Fibroblast of skin of abdomen (primary cell): ENCODE measurements at places on chromosomes 16 and 17.
A peak's percentile ranks its signal among the peaks of the same experiment; 100 is the strongest.

GRCh38 chr16:53224951-53225533, 170.3 kb downstream of the CHD9 start:
- DNase-seq = no peak

DNA sequence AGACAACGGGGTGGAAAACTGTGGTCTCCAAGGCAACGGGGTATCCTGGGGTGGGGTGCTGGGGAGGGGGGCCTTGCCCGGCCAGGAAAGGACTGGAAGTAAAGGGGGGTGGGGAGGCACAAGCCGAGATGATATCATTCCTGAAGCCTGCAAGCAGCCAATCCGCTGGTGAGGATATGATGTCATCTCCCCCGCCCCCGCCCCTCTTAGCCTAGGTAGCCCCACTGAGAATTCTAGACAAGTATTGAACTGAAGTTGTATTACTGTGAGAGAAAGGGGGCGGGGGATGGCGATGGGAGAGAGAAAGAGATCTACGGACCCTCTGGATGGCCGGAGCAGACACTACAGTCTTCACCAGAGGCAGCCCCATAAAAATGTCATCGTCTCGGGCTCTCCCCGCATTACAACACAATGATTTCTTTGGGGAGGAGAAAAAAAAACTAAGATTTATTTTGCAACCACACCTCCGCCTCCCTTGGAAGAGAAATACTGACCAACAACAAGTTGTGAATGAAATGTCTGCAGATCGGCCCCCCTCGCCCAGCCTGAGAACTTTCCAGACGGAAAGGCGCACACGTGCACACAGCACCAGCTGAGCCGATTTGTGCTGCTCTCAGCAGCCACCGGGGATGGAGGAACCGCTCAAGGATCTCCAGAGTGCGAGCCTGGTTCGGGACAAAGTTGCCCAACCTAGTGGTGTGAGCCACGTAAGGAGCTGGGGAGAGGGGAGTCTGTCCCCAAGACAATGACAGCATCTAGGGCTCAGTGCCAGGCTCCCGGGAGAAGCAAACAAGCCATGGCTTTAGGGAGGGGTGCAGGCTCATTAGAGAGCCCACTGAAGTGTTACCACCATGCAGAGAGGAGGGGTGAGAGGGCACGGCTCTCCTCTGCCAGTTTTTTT, 222.1 kb downstream of the SOX9 start:
- DNase-seq = peak; percentile 29

DNA sequence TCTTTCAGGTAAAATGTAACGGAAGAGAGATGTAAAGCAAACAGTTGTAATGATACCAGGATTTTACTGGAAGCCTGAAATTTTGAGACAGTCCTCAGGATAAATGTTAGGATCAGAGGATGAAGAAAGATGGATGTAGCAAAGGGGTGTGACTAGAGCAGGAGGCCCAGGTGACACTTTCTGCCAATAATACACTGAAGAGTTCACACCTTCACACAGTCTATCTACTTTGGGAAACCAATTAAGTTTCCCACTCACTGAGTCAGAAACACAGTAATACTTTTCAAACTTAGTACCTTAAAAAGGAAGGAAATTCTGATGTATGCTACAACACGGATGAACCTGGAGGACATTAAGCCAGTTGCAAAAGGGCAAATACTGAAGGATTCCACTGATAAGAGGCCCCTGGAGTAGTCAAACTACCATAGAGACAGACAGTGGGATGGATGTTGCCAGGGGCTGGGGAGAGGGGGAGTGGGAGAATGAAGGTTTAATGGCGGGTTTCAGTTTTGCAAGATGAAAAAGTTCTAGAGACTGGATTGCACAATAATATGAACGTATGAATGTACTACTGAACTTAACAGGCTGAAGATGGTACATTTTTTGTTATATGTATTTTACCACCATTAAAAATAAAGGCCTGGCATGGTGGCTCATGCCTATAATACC, 62.3 kb downstream of the CYTH1 start:
- DNase-seq = no peak

DNA sequence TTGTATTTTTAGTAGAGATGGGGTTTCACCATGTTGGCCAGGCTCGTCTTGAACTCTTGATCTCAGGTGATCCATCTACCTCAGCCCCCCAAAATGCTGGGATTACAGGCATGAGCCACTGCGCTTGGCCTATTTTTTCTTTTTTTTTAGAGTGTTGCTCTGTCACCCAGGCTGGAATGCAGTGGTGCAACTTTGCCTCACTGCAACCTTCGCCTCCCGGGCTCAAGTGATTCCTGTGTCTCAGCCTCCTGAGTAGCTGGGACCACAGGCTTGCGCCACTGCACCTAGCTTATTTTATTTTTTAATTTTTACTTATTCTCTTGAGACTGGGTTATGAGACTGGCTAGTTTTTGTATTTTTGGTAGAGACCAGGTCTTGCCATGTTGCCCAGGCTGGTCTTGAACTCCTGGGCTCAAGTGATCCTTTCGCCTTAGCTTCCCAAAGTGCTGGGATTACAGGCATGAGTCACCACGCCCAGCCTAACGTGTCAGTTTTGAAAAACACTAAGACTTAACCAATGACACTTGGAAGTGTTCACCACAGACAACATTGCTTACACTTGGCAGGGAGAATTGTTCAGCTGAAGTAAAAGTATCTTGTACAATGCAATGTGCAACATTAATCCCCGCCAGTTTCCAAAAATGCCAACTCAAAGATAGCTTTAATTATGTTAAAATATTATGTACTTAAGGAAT, 26.9 kb downstream of the ATAD5 start:
- DNase-seq = peak; percentile 1

- no peak for DNase-seq
Observed at GRCh38 chr17:73030995-73031394, 61.5 kb downstream of the SLC39A11 start.

DNA sequence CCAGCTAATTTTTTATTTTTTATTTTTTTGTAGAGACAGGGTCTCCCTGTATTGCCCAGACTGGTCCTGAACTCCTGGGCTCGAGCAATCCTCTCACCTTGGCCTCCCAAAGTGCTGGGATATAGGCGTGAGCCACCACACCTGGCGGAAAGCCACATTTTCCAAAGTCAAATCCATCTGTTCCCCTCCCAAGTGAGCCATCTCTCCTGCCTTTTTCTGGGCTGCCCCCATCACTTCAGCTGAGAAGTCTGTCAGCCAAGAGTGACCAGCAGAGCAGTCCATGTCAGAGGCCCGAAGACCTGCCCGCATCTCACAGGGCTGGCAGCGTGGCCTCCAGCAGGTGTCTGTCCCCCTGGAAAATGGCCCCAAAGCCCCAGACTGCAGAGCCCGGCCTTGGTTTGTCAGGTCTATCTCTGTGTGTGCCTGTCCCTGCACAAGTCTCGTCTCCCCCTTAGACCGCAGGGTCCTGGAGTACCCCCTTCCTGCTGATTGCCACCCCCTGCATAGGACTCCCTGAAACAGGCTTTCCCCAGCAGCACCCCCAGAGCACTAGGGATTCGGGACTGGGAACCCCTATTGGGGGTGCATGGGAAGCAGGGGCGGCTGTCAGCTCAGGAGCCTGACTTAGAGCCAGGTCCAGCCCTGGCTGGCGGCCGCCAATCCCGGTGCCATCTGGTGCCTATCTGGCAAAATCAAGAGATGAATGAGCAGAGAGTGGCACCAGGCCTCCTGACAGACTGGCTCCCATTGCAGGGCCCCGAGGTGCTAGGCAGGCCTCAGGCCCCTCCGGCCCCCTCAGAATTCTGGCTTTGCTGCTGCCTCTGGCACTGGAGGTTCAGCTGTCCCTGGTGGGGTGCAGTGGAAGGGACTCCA, 7.8 kb downstream of the TTYH2 start:
- DNase-seq = no peak

DNA sequence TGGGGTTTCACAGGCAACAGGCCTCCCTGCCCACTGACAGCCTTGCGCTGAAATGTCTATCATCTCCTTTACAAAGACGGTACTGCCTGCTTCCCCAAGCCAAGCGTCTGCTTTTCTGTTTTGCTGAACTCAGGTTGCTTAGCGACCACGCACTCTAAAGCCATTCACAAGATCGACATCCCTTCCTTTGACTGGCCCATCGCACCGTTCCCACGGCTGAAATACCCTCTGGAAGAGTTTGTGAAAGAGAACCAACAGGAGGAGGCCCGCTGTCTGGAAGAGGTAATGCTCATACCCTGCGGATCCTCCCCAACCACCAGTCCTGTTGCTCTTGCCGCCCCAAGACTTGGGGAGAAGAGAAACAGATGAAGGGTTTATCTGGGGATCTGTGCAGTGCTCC, 28.7 kb downstream of the TMEM186 start:
- DNase-seq = no peak

DNA sequence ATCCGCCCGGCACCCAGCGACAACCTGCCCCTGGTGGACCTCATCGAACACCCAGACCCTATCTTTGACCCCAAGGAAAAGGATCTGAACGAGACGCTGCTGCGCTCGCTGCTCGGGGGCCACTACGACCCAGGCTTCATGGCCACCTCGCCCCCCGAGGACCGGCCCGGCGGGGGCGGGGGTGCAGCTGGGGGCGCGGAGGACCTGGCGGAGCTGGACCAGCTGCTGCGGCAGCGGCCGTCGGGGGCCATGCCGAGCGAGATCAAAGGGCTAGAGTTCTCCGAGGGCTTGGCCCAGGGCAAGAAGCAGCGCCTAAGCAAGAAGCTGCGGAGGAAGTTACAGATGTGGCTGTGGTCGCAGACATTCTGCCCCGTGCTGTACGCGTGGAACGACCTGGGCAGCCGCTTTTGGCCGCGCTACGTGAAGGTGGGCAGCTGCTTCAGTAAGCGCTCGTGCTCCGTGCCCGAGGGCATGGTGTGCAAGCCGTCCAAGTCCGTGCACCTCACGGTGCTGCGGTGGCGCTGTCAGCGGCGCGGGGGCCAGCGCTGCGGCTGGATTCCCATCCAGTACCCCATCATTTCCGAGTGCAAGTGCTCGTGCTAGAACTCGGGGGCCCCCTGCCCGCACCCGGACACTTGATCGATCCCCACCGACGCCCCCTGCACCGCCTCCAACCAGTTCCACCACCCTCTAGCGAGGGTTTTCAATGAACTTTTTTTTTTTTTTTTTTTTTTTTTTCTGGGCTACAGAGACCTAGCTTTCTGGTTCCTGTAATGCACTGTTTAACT, 1.0 kb downstream of the NOG start:
- DNase-seq = peak; percentile 4

DNA sequence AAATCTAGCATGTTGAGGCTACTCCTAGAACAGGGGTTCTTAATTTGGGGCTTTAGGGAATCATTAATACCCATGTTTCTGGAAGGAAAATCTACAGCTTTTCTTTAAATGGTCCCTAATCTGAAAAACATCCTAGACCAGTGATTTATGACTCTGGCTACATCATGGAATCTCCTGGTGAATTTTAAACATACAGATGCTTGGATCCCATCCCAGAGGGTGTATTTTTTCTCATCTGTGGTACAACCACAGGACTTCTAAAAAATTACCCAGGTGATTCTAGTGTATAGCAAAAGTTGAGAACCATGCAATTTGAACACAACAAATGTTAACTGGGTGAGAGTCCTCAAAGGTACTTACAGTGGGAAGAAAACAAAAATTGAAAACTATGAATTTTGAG, 41.5 kb downstream of the KANSL1 start:
- DNase-seq = peak; percentile 76

GRCh38 chr17:57009737-57010445, 32.0 kb downstream of the SCPEP1 start:
- peak; percentile 20 for DNase-seq

DNA sequence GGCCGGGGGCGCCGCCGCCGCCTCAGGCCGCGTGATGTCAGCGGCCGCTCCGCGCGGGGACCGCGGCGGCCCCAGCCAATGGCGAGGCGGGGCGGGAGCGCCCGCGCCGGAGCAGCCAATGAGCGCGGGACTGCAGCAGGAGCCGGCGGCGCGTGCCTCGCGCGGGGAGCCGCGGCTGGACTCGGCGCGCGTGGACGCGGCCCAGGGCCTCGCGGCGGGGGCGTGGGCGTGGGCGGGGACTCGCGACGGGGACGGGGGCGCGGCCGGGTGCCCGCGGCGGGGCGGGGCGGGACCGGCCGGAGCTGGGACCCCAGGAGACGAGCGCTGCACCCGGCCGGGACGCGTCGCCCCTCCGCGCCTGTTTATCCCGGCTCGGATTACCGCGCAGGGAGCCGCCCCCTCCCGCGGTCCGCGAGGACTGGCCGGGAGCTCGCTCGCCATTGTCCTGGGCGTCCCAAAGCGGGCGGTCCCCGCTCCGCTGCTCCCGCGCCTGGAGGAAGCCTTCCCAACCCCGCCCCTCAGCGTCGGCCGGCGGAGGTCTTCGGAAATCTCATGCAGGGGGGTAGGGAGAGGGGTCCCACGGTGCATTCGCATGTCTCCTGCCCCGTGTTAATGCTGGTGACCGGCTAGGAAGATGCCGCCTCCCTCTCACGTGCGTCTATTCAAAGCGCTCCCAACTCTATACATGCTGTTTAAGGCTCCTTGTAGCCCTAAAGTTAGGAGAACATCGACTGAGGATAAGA, at the start of gene RNF157:
RNF157 (minus strand) TSS at position 33 of the 743 bp plus-strand sequence. CDS start 253 bp downstream, outside the sequence.
- DNase-seq = peak; percentile 43

GRCh38 chr17:68292689-68293040, 1.4 kb downstream of the ARSG start:
- DNase-seq = no peak

DNA sequence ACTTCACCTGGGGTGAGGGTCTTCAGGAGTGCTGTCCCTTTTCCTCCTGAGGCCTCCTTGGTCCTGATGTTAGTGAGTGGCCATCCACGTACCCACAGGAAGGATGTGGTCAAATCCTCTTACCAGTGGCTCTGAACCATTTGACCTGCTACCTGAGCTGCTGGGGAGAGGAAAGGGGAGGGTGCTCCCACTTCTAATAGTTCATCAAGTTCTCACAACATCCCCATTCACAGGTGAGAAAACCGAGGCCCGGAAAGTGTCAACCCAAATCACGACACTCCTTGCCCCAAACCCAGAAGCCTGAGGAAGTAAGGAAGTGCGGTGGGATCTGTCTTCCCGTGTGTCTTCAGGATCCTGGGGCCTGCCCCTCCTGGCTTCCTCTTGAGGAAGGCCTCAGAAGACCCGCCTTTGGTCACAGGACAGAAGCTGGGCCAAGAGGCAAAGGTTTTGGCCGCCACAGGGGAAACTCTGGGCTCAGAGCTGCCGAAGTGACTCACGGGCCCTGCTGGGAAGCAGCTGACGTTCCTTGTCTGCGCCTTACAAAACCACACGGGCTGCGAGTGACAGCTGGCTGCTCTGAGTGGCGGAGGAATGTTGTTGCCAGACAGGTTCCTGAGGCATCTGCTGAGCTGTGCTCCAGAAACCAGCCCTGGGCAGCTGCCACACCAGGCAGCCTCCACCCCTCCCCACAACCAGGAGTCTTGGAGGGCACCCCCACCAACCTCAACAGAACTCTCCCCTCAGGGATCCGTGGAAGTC, 13.9 kb upstream of the KIFC3 start:
- DNase-seq = peak; percentile 91

DNA sequence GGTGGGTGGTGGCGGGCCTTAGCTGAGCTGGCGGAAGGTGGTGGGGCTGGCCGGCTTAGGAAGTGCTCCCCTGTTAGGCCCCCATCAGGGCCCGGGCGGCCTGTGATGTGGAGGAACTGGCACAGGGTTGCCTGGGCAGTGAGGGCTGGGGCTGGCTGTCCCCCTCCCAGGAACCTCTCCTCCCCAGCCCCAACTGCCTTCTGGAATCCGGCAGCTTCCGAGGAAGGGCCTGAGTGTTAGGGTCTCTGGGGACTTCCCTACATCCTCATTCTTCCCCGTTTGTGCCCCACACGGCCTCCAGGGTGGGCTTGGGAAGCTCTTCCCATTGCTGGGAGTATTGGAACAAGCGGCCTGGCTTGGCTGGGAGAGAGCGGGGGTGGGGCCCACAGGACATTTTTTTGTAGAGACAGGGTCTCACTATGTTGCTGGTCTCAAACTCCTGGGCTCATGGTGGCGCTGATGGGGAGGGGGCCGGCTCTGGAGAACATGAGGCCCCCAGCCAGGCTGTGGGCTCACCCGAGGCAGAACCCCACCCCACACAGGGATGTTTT, 89.9 kb upstream of the CIBAR2 start:
- no peak for DNase-seq
